Kasumi-1 (cell line): ENCODE measurements at places on chromosomes 11 and 22.
A peak's percentile ranks its signal among the peaks of the same experiment; 100 is the strongest.

DNA sequence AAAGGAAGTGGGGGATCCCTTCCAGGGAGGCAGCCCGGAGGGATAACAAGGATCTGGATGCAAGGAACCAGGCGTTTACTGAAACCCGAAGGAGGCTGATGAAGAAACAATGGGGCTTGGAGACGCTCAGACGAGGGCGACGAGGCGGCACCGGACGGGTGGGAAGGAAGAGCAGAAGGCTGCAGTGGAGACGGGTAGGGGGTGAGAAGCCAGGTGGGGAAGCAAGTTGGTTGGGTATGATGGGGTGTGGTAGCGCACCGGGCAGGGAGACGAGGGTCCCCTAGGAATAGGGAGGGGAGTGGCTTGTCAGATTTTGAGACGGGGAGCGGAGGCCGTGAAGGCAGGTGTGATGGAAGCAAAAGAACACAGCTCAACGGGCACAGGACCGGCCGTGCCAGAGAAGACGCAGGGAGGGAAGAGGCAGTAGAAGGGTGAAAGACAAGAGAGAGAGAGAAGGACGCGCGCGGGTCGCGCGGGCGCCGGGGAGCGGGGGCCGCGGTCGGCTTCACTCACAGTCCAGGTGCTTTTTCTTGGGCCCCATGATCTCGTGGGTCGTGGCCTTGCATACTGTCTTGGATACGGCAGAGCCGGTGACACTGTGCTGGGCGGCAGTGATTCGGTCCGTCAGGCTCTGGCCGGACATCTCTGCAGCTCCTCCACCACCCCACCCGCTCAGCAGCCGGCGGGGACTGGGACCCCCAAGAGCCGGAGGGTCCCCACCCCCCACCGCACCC is 579 bp downstream of the PICALM start:
- DNase-seq, result peak; percentile 38

- no peak for DNase-seq
Observed at GRCh38 chr22:49524362-49524761, 303.3 kb downstream of the BRD1 start.

DNA sequence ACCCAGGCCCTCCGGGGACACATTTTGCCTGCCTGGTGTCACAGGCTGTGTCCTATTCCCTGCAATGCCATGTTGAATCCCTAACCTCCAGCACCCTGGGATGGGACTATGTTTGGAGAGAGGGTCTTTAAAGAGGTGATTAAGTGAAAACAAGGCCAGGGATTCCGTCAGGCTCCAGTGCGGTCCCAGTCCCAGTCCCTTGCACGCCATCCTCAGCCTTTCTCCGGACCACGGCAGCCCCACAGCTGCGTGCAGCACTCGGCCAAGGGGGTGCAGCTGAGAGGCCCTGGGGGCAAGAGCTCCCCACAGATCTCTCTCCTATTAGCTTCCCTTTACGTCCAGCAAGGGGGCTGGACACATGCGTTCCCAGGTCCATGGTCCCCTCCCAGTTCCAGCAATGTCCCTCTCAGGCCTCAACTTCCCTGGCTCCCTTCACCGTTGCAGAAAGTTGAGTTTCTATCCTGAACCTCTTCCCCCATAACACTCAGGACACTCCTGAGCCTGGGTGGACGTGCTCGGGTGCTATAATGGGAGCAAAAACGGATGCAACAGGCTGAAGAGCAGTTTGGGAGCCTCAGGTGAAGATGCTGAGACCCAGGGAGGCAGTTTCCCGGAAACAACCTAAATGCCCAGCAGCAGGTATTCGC is 1422.7 kb downstream of the BRD1 start:
- no peak for DNase-seq

GRCh38 chr11:120771551-120772060 is 252.3 kb upstream of the TBCEL start:
- DNase-seq, result no peak

DNA sequence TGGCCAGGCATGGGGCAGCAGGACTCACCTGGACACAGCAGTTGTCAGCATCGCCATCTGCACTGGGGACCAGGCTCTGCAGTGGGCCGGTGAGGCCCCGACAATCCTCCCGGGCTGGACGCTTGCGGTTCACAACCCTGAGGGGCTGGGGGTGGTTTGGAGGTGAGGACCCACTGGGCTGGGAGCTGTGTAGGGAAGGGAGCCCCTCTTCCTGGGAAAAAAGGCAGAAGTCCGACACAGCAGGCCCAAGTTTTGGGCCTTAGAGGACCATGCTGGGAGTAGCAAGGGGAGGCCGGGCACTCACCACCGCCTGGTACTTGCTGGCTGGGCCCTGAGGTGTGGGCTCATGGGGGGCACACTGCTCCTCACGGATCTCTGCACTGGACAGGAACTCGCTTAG is 39.8 kb upstream of the KCNJ11 start:
- DNase-seq, result no peak

DNA sequence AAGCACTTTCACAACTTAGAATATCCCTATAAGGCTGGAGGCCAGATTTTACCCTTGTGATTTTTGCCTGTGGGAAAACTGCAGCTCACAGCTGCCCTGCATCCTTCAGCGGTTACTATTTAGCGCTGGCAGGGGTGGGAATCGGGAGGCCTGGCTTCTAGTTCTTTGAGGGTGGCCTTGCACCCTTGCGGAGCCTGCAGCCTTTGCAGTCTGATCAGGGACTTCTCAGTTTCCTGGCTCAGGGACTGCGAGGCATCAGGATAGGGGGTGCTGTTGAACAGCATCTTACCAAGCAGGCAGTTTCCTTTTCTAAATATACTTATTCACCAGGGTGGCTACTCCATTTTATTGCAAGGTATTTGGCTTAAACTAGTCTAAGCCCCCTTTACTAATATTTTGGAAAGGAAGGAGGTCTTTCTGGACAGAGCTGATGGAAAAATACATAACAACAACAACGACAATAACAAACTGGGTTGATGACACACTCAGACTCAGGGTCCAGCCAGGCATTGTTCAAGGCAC is 2.9 kb upstream of the APOA1 start:
- DNase-seq, result peak; percentile 18

DNA sequence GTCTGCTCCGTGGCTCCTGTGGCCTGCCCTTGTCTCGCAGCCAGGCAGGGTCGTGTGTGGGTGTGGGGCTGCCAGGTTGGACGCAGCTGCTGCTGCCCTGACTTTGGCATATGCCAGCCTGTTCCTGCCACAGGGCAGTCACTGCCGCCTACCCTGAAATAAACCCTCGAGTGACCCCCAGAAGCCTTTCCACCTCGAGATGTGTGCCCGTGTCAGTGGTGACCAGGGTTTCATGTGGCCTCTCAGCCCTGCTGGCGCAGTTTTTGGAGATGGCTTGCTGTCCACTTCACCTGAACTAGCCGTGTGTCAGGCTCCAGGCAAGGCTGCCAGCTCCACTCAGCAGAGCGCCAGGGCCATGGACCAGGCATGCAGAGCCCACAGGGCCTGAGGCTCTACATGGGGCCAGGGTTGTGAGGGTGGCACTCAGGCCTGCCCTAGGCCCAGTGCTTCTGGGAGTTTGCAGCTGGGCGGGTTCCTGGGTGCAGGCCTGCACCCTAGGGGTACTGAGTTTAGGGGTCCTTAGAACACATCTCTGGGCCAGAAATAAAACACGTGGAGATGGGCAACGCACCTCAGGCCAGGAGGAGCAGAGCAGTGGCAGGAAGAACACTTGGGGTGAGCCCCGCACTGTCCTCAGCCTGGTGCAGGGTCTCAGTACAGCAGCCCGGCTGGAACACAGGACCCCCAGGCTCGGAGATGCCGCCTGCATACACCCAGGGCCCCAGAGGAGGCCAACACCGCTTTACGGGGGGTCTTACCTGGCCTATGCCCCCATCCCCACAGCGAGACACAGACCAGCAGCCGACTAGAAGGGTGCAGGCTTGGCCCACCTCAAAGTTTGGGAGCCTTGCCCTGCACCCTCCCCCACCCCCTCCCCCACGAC is 8.8 kb upstream of the PANX2 start:
- DNase-seq, result no peak

GRCh38 chr11:63879598-63880402 is 37.2 kb downstream of the RCOR2 start:
- DNase-seq, result no peak

DNA sequence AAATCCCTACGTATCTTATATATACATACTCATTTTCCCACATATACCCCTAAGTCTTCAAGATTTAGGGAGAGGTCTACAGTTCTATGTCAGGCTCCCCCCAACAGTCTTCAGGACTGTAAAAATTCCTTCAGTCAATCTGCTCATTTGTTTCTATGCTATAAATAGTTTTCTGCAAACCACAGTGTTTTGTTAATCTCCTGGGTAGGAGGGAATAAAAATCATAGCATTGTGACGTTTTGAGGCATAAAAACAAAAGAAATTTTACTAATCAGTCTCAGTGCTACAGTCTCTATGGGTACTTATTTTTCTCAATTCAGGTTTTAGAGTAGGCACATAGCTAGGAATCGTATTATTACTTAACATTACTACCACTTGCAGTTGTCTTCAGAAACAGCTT is 552.8 kb upstream of the LRRC4C start:
- no peak for DNase-seq

DNA sequence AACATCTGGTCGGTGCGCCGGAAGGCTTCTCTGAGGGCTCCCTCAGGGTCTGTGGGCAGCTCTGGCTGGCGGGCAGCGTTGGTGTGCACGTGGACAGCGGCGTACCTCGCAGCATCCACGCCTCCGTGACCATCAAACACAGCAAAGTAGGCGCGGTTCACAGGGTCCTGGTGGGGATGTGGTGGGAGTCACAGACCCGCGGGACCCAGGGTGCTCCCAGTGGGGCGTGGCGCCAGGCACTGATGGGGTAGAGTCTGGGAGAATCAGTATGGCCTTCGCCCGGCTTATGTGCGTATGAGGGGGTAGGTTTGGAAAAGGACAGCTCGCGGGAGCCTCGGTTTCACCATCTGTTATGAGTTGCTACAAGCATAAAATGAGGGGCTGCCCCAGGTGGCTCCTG is 19.2 kb downstream of the PPM1F start:
- DNase-seq, result no peak

DNA sequence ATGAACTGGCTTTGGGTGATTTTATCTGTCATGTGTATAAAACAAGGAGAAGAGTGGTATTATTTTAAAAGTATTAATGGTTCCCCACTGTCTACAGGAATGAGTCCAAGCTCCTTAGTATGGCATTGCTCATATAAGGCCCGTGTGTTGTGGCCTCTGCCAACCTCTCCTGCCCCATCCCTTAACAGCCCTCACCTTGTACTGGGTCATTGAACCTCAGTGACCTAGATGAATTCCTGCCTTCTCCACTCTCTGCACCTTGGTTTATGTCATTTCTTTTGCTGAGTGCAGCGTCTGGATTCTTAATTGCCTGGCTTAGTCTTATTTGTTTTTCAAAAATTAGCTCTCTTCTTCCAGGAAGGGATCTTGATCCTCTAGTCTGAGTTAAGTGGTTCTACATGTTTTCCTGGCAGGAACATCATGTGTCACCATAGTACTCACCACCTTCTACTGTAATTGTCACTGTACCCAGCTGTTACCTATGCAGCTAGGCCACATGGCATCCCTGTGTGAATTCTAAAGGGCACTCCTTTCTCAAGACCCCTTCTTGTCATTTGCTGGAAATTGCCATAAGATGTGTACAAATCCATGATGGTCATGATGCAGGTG is 36.2 kb upstream of the POGLUT3 start:
- DNase-seq, result no peak

- no peak for DNase-seq
Observed at GRCh38 chr22:45424241-45424731, 10.8 kb downstream of the RIBC2 start.

DNA sequence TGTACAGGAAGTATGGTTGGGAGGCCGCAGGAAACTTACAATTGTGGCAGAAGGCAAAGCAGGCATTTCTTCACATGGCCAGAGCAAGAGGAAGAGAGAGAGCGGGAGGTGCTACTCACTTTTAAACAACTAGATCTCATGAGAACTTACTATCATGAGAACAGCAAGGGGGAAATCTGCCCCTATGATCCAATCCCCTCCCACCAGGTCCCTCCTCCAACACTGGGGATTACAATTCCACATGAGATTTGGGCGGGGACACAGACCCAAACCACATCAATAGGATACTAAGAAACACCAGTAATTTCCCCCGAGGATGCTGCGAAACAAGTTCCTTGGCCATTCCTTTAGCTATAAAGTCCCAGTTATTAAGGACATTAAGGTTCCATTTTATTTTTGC is 94.1 kb upstream of the SC5D start:
- DNase-seq, result no peak

DNA sequence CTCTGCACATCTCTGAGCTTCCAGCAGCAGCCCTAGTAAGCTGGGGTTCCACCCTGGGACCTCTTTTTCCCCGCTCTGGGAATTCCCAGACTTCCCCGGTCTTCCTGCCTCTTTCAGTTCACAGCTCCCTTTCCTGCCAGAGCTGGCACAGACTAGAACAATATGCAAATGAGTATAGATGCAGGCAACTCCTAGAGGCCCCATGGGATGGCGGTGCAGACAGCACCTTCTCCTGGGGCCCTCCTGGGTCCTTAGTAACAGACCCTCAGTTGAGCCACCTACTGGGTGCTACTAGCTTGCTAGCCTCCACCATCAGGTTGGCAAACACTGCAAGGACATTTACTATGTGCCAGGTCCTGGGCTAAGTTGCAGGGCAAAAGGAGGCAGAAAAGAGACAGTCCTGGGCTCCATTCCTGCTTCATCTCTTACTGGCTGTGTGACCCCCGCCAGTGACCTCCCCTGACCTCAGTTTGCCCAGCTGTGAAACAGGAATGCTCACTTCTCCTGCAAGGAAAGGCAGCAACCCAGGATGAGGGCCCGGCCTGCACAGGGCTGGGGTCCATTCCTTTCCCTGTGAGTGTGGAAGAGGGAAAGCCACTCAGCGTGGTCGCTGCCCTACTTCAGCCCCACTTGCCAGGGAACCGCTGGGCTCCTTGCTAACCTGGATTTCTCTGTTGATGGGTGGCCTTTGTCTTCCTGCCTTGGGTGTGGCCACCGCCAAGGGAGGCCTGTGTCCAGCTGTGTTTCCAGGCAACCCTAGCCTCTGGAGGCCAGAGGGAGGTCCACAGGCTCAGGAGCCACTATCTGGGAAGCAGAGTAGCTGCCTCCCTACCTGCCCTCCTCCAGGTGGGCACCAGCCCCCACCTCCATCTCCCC is 7.3 kb downstream of the RELT start:
- no peak for DNase-seq

- no peak for DNase-seq
Observed at GRCh38 chr11:57937431-57937830, 86.2 kb upstream of the OR9Q1 start.

DNA sequence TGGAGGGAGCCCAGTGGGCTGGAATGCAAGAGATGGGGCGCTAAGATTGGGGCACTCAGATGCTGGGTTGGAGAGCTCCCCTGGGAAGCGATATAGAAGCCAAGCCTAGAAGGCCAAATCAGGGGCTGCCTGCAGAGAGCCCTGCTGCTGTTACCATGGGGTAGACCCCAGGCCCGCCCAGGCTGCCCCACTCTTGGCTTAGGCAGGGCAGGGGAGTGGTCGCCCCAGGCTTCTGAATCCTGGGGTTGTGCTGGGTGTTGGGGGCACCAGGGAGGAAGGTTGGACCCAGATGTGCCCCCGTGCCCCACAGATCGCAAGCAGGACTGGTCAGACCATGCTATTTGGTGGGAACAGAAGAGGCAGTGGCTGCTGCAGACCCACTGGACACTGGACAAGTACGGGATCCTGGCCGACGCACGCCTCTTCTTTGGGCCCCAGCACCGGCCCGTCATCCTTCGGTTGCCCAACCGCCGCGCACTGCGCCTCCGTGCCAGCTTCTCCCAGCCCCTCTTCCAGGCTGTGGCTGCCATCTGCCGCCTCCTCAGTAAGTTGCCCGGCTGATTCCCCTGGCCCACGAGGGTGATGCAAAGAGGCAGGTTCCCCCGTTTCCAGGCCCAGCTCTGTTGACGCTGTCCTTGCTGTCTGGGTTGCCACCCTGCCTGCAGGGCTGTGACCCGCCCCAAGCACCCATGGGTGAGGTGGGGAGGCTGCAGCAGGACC is 3.9 kb downstream of the FERMT3 start:
- DNase-seq, result no peak
